ENCODE measurements at places on chromosomes 12 and 14.

DNA sequence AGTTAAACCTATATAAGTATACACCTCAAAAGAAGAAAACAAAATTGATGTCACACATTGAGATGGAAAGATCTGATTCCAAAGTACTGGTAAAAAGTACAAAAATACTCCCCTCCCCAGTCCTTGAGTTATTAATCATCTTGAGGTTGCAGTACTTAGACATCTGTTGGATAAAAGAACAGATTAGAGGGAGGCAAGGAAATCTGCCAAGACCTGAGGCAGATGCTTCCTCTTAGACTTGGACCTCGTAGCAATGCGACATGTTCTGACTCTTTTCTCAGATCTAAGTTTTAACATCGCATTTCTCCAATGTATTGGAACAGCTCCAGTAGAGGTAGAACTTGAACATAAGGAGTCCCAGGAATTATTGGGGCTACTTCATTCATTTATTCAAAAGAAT lies 187.9 kb upstream of the GRIN2B start:
- no peak for DNase-seq

- DNase-seq, result no peak
These were observed 286.3 kb downstream of the RPAP3 start for GRCh38 chr12:47419497-47419896.

GRCh38 chr12:90729736-90730135 lies 225.2 kb downstream of the CCER1 start:
- DNase-seq, result no peak

DNA sequence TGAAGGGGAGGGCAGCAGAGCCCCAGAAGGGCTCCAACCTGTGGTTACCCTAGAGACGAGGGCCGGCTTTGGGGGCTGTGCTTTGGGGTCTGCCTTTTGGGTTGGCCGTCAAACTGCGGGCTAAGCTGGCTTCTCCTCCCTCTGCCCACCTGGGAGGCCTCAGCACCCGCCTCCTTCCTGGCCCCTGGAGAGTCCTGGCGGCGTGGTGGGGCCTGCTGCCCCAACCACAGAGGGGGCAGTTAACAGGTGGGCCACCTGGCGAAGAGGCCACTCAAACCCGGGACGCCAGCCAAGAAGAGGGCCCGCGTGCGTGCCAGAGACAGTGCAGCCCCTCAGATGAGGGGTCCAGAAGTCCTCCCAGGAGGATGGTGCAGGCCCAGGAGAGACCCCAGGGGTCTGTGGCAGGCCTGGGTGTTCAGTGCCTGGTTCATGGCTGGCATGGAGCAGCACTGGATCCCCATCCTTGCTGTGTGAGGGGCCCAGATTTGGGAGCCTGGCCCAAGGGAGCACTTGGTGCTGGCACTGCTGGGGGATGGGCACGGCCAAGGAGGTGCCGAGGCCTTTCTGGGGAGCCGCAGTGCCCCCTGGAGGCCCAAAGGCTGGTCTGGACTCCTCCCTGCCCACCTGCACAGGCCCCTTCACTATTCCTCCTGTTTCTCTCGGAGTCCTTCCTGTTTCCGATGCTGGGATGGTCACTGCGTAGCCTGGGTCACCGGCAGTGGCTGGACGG lies 48.8 kb downstream of the LRCOL1 start:
- DNase-seq, result peak; percentile 56

DNA sequence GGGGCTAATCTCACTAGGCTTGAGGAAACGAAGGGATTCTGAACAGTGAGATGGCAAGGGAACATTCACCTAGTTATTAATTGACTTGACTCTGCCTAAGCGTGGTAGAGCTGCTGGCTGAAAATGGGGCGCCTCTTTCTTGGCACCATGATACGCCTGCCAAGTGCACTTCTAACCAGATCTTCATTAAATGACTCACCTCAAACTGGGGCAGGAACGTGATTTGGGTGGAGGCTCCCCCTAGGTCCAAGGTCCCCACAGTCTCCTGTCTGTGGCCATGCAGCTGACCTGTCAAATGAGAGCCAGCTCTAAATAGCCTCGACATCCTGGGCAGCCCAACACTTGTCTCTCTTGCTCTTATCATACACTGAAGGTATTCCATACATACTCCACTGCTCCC lies 26.0 kb downstream of the COQ6 start:
- no peak for DNase-seq

- DNase-seq, result no peak
These were observed 306.6 kb upstream of the FKBP4 start for GRCh38 chr12:2488131-2488530.

DNA sequence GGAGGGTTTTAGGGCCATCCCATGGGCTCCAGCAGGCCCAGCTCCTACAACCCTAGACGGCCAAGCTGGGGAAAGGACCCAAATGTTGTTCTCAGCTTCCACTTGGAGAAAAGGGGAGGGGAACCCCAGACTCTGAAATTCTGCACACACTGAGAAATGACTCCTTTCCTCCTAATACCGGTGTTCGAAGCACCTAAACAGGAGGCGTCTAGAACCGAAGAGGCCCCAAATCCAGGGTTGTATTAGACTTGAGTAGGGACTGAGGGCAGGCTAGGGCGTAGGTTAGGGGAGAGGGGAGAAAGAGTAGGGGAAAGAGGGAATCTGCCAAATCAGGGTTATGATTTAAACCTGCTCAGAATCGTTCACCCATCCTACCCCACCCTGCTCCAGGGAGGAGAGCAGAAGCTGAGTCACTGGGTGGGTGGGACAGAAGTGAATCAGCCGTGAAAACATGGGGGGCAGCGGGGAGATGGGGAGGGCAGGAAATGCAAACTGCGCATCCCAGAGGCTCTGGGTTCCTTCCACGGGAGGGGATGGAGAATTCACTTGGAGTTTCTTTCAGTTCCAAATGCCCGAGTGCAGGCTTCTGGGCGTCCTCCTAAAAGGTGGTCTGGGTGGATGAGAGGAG lies 1.0 kb downstream of the IGFBP6 start:
- DNase-seq, result peak; percentile 72

- DNase-seq, result peak; percentile 83
These were observed 151.5 kb downstream of the PRKCH start for GRCh38 chr14:61472801-61473376.

DNA sequence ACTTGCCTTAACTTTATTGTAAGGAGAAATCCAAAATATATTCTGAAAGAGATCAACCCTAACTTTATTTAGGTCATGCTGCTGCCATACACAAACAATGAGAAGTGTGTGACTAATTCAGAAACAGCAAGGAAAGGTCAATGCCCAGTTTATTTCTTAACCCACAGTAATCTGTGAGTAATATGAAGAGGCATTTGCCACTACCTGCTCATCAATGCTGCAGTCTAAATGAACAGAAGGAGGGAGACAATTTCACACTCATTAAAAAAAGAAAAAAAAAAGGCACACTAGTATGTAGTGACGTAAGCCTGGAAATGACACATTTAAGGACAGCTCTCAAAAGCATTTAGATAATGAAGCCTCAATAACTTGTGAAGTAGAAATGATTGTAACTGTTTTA lies 90.5 kb upstream of the FOXN3 start:
- DNase-seq, result no peak

GRCh38 chr12:45587877-45588533 lies 141.5 kb upstream of the ARID2 start:
- DNase-seq, result no peak

GRCh38 chr12:89524541-89525304 lies at the start of gene GALNT4:
TSS of gene GALNT4 (minus strand) at chr12:89524796. CDS start at chr12:89524549, 247 bp downstream.
- DNase-seq, result peak; percentile 83

DNA sequence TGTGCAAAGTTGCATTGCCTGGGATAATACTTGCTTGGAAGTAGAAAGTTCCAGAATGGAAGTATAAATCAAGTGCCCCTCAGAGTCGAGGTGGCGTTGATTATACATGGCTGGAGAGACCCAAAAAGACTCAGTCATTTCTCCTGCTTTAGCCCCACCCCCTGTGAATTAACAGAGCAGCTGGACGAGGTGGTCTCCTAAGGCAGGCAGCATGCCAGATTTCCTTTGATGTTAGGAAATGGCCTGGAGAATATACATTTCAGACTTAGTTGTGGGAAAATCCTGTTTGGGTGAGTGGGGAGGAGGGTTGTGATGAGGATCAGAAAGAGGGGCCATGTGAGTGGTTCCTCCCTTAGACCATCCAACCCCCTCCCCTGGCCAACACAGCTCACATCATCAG lies 406.1 kb upstream of the TMPO start:
- no peak for DNase-seq

DNA sequence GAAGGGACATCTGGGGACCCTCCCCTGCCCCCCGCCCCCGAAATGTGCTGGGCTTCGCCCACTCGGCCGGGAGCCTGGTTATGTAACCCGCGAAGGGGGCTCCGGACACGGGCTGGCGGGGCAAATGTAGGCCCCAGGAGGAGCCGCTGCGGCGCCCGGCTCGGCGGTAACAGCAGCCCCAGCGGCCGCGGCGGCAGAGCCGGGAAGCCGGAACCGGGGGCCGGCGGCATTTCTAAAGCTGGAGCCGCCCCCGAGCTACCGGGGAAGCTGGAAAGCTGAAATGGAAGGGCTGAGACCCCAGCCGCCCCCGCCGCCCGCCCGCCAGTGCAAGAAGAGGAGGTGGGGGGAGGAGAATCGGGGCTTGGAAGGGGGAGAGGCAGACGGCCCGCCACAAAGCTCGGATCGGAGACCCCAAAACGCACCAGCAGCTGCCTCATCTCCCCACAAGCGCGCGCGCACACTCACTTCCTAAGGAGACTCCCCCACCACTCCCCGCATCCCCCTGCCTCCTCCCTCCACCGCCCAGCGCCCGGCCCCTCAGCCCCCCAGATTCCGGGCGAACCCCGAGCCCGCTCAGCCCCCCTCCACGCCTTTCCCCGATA lies 1.5 kb downstream of the KDM2B start:
- peak; percentile 59 for DNase-seq

DNA sequence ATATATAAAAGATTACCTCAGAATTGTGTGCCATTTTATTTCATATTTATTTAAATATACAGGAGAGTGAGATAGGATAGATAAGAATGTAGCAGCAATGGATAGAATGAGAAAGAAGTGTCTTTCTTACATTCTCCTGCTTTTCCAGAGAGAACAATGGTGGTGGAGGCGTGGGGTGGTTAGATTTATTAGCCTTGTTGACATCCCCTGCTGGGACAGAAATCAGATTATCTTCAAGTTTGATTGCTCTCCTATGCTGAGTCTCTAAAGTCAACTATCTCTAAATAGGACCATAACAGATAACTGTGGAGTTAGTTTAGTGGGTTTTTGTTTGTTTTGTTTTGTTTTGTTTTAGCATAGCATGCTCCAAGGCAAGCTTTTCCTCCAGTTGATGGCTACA lies 397.6 kb downstream of the LRFN5 start:
- DNase-seq, result no peak

GRCh38 chr12:126762150-126762549 lies 1504.8 kb upstream of the TMEM132C start:
- DNase-seq, result no peak

DNA sequence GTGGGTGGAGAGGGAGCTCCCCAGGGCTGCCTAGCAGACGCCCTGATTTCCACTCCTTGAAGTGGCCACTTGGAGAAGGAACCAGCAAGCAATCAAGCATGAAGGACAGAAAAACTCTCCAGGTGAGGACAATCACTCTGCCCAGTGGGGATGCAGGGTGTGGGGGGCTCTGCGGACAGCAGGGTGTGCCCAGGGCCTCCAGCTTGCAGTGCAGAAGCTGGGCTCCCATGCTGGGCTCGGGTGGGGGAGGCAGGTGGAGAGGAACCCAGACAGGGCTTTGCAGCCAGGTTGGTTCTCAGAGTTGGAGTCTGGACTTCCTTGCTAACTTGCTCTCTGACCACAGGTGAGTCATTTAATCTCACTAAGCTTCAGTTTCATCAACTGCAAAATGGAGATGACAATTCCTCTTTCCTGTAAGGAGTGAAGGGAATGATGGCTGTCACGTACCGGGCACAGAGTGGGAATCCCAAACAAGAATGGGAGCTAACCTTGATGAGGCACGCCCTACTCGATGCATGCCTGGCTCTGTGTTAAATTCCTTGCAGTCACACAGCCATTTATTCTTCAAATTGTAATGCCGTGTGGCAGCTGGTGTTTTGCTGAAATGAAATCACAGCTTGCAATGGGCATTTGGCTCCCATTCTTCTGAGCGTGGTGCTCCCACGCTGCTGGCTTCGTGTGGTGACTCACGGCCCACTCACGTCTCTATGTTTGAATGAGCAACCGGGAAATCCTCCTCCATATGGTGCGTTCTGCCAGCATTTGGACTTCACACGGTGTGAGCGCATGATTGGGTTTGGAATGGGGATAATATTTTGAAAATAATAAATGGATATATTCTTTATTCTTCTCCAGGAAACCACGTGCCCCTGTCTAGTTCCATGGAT lies 75.2 kb downstream of the PRIMA1 start:
- no peak for DNase-seq

DNA sequence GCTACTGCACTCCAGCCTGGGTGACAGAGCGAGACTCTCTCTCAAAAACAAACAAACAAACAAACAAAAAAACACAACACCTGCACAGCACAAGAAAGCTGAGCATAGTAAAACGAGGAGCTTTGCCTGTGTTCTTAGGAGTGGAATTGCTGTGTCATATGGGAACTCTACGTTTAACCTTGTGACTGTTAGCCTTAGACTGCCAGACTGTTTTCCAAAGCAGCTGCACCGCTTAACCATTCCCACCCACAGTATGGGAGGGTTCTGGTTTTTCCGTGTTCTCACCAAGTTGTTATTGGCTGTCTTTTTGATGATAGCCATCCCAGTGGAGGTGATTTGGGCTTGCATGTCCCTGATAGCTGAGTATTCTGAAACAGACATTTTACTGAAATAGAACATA lies 9.2 kb downstream of the WNT5B start:
- no peak for DNase-seq

- DNase-seq, result no peak
These were observed 292.1 kb downstream of the GLT1D1 start for GRCh38 chr12:129145381-129145780.

- DNase-seq, result no peak
These were observed 45.6 kb downstream of the EVL start for GRCh38 chr14:100110816-100111215.

GRCh38 chr12:3135522-3136461 lies 58.6 kb downstream of the TSPAN9 start:
- peak; percentile 43 for DNase-seq

DNA sequence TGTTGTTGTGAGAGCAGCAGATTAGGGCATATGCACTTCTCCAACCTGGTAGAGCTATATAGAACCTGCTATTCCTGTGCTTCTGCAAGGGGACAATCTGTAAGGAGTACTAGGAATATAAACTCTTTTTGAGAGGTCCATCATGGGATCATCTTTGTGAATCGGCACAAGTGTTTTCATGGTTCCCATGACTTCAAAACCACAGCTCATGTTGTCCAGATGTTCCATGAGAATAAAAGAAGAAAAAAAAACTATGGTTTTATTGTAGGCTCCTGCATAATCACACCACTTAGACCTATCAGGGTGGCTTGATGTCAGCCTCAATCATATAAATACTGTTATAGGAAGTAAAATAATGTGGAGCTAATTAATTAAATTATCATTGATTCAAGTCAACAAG lies 311.4 kb upstream of the ATP2B1 start:
- DNase-seq, result no peak

DNA sequence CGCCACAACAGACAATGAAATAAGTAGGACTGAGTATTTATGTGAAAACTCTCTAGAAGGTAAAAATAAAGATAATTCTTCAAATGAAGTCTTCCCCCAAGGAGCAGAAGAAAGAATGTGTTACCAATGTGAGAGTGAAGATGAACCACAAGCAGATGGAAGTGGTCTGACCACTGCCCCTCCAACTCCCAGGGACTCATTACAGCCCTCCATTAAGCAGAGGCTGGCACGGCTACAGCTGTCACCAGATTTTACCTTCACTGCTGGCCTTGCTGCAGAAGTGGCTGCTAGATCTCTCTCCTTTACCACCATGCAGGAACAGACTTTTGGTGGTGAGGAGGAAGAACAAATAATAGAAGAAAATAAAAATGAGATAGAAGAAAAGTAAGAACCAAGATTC lies 82.7 kb downstream of the VEZT start:
- DNase-seq, result no peak

- DNase-seq, result no peak
These were observed 68.6 kb downstream of the NUAK1 start for GRCh38 chr12:106070147-106070546.

Measured in stimulated activated CD8-positive, alpha-beta memory T cell treated with anti-CD3 and anti-CD28 coated beads, Interleukin-4, amount 100 ng/mL, for 48 hours (primary cell).